T-helper 17 cell (primary cell): ENCODE measurements at places on chromosomes 4 and X.

GRCh38 chr4:174119051-174119450 lies 164.4 kb downstream of the FBXO8 start:
- no peak for DNase-seq

DNA sequence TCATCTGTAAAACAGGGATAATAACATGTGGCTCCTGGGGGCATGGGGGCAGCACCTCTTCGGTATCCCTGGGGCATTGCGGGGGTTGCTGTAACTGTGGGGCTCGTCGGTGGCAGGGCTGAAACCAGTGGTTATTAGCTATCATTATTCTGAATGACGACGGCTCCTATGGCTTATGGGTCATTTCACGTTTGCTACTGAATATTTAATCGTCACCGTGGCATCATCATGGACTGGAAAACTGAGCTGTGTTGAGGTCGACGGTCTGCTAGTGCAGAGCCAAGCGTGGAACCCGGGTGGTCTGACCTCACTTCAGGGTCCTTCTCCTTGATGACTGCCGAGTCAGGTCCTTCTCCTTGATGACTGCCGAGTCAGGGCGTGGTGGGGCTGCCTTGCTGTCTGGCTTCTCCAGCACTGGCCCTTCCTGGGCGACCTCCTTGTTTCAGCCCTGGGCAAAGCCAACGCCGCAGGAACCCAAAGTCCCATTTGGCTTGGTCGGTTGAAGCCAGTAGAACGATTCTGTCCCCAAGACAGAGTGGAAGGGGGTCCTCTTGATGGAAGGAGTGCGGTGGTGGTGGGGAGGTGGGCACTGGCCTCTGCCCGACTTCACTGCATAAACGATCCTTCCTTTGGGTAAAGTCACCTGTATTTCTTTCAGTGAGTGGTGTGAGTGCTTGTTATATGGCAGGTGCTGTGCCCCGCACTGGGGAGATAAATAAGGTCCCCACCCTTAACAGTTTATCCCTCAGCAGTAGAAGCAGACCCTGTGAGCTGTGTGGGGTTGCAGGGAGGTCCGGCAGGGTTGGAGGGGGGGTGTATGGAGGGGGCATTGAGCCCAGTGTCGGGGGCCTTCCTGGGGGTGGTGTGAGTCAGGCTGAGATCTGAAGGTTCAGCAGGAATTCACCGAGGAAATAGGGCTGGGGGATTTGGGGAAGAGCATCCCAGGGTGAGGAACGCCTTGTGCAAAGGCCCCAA lies 40.8 kb downstream of the PSAPL1 start:
- no peak for DNase-seq

GRCh38 chr4:95465010-95465409 lies 83.8 kb downstream of the UNC5C start:
- no peak for DNase-seq

DNA sequence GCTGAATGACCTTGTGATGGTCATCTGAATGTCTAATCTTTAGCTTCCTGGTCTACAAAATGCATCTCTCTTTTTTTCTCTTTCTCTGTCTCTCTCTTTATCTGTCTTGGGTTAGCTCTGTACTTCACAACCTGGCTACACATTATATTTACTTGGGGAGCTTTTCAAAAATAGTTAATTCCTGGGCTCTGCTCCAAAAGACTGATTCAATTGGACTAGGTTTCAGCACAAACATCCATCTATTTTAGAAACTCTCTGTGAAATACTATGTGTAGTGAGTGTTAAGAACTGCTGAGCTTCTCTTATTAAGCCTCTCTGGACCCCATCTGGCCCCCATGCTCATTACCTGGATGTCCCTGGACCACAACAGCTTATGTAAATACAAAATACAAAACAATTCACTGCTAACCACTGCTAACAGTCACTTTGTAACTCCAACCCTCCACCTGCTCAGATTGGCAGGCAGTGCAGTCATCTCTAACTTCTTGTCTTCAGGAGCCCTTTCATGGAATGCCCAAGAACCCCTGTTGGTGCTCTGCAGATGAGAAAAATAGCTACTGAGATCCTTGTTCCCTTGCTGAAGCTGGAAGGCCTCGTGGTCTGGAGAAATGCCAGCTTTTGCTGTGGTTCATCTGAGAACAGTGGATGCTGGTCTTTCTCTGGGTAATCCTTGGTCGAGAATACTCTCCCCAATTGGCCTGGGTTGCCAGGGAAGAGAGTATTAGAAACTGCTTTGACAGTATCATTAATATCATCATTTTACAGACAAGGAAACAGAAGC lies 14.8 kb upstream of the BOD1L1 start:
- DNase-seq, result no peak

- DNase-seq, result no peak
Observed at GRCh38 chr4:178953447-178954120, 1511.3 kb upstream of the AGA start.

DNA sequence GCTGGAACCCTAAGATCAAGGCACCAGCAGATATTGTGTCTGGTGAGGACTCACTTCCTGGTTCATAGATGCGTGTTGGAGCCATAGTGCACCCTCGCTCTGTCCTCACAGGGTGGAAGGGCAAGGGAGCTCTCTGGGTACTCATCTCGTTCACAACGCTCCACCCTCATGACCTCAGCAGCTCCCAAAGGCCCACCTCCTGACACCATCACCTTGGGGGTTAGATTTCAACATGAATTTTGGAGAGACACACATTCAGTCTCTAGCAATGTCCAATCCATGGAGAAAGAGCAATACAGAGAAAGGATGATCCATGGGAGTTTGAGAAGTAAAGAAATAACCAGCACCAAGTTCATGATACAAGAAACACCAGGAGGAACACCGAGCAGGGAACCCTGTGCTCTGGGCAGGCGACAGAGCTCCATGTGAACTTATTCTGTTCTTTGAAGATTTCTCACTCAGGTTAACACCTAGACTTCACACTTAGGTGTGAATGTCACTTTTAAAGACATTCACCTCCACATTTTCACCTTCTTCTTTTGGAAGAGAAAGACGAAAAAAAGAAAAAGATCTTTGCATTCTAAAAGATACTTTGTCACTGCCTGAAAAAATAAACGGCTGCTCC lies 171.8 kb upstream of the FAM9B start:
- no peak for DNase-seq

GRCh38 chrX:104112326-104112951 lies at the start of gene ZCCHC18:
Gene ZCCHC18 (plus strand): TSS chrX:104112523. CDS start chrX:104114112, 1,589 bp downstream.
- DNase-seq, result peak; percentile 19

DNA sequence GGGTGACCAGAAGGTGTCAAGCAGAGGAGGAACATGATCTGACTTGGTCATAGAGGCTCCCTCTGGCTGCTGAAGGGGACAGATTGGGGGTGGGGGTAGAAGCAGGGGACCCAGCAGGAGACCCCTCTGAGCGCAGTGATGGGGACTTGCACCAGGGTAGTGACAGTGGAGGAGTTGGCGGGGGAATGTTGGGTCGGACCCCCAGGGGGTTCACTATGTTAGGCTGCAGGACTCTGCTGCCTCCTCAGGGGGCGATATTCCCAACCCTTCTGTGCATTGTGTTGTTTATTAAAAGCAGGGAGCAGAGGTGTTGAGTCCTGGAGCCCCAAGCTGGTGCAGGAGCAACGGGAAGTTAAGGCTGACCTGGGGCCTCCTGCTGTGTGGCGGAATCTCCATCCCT lies 8.8 kb downstream of the WDR13 start:
- DNase-seq, result no peak

- DNase-seq, result no peak
Observed at GRCh38 chr4:82268050-82268825, 105.6 kb downstream of the HNRNPD start.

DNA sequence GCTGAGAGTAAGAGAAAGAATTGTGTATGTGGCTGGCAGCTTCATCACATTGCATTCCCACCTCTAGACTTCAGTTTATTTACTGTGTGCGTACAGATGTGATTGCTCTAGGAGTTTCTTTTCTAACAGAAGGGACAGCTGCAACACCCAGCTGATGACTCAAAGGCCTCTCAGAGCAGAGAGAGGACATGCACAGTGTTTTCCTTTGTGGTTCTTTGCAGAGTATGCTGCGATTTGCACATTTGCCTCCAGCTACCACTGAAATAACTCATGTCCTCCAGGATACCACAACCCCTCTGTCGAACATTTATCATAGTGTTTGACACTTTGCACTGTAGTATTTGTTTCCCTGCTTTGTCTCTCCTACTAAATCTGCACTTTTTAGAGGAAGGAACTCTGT lies 294.1 kb downstream of the STIM2 start:
- DNase-seq, result no peak

GRCh38 chr4:146186041-146186440 lies 10.5 kb downstream of the LSM6 start:
- DNase-seq, result no peak

DNA sequence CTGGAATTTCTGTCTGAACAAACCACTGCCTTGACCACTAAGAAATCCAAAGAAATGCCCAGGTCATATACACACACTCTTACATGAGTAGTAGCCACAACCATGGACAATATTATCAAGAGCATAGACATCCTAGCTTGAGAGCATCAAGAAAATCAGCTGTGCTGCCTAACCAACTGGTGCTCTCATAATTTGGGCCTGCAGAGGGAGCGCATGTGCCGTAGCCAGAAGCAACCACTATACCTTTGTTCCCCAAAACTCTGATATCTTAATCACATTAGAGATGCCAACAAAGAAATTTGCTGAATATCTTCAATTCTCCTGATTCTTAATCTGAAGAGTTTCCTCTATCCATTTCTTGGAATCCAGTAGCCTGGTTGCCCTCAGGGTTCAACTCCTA lies 163.6 kb downstream of the ZNF674 start:
- DNase-seq, result no peak

DNA sequence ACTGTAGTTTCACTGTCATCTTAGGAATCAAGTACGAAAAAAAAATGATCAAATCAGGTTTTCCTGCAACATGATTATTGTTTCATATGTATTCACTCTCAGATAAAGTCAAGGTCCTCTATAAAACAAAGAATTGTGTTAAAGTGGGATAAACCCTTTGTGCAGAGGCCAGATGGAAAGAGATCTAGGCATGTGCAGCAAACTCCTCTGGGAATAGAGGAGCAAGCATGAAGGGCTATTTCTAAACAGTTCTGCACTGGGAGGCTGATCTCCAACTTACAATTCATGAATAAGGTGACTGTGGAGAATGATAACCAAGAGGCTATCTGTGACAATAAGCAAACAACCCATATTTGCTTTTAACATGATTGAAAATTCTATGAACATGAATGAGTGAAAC lies 2.4 kb upstream of the WDFY3 start:
- DNase-seq, result no peak

GRCh38 chr4:158644760-158645159 lies 26.9 kb downstream of the C4orf46 start:
- DNase-seq, result no peak

DNA sequence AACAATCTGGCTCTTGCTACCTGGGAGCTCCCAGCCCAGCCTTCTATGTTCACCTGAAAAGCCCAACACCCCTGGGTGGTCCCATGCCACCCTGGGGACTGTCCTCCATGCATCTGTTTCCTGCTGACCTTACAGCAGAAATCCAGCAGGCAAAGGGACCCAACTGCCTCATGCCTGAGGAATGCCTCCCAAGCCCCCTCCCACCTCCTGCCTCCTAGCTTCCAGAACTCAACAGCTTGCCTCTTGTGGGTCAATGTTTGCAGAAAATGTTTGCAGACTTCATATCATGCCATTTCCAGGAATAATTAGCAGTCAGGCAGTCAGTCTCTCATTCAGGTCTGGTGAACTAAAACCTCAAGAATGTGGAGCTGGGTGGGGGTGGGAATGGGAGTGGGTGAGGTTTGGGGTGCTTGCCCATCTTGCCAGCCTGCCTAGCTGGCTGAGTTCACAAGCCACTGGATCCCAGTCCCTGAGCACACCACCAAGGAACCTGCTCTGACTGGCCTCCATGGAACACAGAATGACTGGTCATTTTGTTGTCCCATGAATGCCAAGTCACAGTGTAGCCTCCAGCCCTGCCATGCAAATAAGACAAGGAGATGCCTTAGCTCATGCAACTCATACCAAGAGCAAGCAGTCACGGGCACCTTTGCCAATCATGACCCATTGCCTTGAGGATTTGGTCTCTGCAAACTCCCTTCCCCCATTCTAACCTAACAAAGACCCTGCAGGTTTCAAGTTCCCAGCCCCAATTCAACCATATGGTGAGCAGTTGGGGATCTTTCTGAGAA lies 12.1 kb upstream of the PLAC1 start:
- DNase-seq, result no peak

- DNase-seq, result no peak
Observed at GRCh38 chrX:68203211-68203610, 230.1 kb downstream of the OPHN1 start.

DNA sequence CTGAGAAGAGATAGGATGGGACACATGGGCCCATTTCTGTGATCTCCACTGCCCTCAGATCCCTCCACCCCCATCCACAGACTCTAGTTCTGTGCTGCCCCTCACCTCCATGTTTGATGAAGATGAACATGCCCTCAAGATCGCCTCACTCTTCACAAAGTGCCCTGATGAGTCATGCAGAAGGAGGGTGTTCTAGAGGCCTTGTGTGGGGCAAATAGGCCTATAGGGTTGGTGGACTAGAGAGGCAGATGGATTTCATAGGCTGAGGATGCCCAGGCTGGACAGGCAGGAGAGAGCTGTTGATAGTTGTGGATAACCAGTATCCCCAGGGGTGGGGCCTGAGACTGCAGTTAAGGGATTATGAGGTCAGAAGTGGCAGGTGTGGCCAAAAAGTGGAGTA lies at the start of gene CXorf65:
Gene CXorf65, minus strand, starts transcription at position 314 of the 400 bp plus-strand sequence. Its CDS starts 184 bp downstream, at position 130.
- no peak for DNase-seq

- no peak for DNase-seq
Observed at GRCh38 chrX:18620349-18620748, 51.6 kb downstream of the RS1 start.

DNA sequence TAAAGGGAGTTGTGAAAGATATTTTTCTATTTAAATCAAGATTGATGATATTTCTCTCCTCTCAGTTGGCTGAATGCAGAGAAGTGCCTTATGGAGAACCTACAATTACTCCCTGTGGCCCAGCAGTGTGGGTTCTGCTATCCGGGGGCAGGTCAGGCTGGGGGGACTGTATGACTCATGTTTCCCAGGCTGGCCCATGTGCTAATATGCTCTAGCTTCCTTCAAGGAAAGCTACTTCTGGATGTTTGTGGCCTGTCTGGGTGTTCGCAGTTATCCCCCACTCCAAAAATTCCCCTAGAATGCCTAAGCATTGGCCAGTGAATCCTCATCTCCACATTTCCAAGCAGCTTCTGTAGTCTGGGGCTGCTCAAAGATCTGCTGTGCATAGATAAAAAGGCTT lies 58.9 kb upstream of the SPP1 start:
- no peak for DNase-seq

DNA sequence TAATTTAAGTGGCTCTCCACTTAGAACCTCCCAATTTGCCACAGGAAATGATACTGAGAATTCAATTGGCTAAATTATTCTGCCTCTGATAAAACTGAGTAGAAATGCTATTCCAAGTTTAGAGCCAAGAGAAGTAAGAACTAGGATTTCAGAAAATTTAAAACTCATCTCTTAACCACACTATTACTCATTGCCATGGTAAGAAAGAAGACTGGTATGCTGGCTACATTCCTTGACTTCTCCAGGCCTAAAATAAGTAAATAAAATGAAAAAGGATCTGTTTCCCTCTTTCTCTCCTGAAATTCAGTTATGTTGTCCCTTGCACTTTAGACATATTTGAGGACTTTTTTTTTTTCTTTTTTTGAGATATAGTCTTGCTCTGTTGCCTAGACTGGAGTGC lies 23.3 kb downstream of the ZNF280C start:
- DNase-seq, result no peak
